ENCODE measurements at places on chromosomes 12 and 14.

DNA sequence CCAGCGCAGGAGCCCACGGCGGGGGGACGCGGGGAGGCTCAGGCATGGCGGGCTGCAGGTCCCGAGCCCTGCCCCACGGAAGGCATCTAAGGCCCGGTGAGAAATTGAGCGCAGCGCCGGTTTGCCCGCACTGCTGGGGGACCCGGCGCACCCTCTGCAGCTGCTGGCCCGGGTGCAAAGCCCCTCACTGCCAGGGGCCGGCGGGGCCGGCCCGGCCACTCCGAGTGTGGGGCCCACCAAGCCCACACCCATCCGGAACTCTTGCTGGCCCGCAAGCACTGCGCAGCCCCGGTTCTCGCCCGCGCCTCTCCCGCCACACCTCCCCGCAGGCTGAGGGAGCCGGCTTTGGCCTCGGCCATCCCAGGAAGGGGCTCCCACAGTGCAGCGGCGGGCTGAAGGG is 8.5 kb upstream of the TSPAN8 start:
- no peak for DNase-seq

- DNase-seq = no peak
Observed at GRCh38 chr14:77087631-77088030, 10.4 kb upstream of the CIPC start.

GRCh38 chr12:66944365-66944764 is 265.5 kb upstream of the GRIP1 start:
- DNase-seq = no peak

- no peak for DNase-seq
Observed at GRCh38 chr12:29004936-29005304, 144.2 kb upstream of the FAR2 start.

GRCh38 chr14:28830115-28830534 is 63.5 kb downstream of the FOXG1 start:
- DNase-seq = no peak

GRCh38 chr14:68395604-68396003 is 397.3 kb downstream of the ZFP36L1 start:
- no peak for DNase-seq

DNA sequence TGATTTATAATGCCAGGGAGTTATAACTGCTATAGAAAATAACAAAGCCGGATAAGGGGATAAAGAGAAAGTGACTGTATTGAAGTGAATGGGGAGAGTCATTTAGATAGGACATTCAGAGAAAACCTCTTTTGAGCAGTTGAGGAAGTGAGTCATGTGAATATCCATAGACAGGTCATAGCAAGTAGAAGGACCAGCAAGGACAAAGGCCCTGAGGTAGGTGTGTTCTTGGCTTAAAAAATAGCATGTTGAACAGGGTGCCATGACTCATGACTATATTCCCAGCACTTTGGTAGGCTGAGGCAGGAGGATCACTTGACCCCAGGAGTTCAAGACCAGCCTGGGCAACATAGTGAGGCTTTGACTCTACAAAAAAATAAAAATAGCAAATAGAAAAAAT is 51.5 kb upstream of the RAP1B start:
- DNase-seq = no peak

DNA sequence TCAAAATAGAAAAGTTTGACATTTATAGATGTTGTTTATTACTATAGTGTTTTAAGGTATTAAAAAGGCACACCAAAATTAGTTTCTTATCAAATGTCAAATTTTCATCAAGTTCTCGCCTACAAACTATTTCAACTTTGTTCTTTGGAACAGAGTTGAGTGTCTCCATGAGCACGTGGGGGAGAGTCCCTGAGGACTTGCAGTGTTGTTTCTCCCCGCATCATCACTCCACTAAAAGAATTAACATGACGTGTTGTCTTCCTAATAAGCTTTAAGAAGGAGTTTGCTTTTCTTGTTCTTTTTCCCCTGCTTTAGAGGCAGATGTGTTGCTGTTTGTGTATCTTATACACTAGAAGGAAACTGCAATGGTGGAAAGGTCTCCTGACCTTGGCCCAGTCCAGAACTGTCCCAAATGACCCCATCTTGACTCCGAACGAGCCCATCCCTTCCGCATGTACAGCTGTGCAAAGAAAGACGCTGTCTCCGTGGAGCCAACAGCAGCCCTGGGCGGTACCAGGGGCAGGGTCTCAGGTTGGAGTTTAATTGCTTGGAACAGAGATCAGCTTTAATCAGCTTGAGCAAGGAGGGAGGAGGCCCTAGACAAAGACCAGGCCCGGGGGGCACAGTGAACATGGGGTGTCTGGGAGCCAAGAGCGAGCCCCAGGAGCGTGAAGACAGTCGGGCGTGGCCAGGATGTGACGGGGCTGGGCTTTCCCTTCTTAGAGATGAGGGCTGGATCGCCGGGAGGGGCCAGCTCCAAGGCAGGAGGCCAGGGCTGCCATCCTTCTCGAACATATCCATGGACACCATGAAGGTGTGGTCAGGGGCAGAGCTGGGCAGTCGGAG is 215.4 kb upstream of the RTL1 start:
- no peak for DNase-seq

- no peak for DNase-seq
Observed at GRCh38 chr12:85352016-85352415, 72.0 kb downstream of the ALX1 start.

DNA sequence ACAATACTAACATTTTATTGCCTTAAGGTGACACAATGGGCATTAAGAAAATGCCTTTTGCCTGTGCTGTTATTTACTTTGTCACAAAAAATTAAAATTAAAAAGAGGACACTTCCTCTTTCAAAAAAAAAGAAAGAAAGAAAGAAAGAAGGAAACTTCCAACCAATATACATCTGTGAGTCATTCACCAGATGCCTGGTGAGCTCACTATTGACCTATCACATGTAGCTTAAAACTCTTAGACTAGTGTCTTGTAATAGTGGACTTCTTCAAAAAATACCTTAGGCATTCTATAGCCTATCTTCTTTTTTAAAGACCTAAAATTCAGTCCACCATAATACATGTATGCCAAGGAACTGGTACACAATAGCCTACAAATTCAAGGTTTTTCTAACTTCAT is 4.9 kb upstream of the SOX5 start:
- DNase-seq = no peak

DNA sequence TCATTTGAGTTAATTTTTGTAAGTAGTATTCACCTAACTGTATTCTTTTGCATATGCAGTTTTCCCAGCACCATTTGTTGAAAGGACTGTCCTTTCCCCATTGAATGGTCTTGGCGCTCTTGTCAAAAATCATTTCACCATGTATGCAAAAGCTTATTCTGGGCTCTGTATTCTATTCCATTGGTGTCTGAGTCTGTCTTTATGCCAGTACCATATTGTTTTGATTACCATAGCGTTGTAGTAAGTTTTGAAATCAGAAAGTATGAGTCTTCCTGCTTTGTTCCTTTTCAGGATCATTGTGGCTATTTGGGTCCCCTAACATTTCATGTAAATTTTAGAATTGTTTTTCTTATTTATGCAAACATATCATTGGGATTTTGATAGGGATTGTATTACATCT is 508.7 kb upstream of the RGS6 start:
- DNase-seq = no peak

DNA sequence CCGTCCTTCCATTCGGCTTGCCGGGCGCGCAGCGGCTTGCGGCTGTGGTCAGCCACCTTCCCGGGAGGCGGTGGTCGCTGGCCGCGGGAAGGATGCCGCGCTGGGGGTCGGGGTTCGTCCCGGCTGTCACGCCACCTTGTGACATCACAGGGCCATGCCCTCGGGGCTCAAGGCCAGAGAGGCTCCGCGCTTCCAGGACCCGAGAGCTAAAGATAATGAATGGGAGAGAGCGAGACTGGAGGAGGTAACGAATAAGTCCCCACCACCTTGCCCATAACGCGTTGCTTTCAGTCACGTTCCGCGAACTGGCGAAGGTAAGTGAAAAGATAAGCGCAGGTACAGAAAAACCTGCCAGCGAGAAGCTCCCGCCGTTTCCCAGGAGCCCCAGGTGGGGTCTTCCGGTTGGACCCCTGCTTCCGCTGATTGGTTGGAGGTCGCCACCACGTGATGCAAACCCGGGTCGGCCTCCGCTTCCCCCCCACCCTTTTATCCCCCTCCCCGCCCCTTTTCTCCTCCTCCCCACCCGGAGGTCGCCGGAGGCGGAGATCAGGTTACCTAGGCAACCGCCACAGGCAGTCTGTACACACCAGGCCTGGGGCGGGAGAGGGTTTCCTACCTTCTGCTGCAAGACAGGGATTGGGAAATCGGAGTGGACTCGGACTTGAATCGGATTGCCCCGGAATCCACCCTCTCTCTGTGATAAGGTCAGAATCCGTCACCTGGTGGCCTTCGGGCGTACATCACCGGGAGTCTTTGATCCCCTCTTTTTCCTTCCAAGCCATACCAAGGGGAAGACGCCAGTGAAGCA is at the start of gene LRRC9:
LRRC9 (plus strand) TSS at position 575 of the 808 bp plus-strand sequence.
- peak; percentile 58 for DNase-seq

GRCh38 chr12:96350982-96351381 is 49.3 kb downstream of the CDK17 start:
- DNase-seq = no peak

DNA sequence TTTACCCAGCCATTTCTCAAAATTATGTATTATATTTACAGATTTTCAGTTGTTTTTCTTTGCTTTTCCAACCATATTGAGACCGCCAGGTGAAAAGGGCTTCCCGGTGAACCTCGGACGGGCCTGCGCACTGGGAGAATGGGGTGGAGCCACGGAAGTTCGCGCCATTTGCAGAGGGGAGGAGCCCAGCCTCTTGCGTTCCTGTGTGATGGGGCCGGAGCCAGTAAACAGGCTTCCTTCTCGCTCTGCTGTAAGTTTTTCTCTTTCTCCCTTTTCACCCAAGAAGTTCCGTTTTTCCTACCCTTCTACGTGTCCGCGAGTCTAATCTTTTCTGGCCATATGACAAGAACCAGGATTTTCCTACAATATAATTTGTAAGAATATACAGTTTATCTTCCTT is 1108.8 kb upstream of the SEL1L start:
- no peak for DNase-seq

DNA sequence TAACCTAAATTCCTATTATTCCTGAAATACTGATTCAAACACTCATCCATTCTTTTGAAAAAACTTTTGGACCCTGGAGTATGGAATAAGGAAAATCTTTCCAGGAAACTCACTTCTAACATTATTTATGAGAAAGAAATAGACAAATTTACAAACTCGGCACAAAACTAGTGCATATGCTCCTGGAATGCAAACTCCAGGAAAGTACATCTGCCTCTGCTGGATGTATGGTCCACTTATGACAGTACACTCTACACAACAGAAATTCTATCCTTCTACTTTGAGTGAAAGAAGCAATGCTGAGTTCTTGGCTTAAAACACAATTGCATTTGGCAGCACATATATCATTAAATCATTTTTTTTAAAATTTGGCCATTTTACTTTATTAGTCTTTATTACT is 700.5 kb upstream of the STXBP6 start:
- DNase-seq = no peak

DNA sequence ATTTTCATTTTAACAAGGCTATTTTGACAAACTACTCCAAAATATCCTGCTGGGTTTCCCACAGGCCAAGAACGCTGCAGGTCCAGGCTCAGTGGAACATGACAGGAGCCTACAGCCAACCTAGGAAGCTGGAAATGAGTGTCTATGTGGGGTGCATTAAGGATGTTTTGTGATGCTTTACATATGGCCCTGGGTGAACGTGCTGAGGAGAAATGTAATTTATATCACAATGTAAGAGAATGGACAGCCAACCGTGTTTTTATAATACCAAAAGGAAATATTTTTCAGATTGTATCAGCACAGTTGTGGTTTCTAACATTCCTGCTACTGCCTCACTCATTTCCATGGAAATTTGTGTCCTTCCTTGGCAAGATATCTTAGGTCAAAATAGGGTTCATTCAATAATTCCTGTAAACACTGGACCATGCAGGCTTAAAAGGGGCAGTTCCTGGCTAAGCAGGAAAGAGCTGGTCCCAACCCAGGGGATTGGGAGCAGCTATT is 51.5 kb downstream of the ST8SIA1 start:
- no peak for DNase-seq

GRCh38 chr12:120741476-120742421 is 16.1 kb downstream of the ACADS start:
- DNase-seq = no peak

GRCh38 chr14:90398315-90398839 is 1.5 kb downstream of the CALM1 start:
- DNase-seq = peak; percentile 71

DNA sequence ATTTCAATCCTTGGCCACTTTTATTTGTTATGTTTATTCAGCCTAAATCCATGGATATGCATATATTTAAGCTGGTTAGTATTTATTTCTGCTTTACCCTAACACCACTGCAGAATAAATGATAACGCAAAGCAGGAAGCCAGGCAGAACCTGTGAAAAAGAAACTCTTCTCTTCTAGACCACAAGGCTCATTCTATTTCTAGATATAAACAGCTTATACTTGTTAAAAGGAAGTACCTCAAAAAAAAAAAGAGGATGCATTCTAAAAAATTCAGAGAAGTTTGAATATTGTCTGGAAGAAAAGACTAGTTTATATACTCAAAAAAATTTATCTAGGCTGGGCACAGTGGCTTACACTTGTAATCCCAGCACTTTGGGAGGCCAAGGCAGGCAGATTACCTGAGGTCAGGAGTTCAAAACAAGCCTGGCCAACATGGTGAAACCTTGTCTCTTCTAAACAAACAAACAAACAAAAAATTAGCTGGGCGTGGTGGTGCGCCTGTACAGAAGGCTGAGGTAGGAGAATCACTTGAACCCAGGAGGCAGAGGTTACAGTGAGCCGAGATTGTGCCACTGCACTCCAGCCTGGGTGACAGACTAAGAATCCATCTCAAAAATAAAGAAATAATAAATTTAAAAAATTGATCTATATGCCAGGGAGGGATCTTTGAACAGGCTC is 55.8 kb downstream of the GALNT4 start:
- no peak for DNase-seq

DNA sequence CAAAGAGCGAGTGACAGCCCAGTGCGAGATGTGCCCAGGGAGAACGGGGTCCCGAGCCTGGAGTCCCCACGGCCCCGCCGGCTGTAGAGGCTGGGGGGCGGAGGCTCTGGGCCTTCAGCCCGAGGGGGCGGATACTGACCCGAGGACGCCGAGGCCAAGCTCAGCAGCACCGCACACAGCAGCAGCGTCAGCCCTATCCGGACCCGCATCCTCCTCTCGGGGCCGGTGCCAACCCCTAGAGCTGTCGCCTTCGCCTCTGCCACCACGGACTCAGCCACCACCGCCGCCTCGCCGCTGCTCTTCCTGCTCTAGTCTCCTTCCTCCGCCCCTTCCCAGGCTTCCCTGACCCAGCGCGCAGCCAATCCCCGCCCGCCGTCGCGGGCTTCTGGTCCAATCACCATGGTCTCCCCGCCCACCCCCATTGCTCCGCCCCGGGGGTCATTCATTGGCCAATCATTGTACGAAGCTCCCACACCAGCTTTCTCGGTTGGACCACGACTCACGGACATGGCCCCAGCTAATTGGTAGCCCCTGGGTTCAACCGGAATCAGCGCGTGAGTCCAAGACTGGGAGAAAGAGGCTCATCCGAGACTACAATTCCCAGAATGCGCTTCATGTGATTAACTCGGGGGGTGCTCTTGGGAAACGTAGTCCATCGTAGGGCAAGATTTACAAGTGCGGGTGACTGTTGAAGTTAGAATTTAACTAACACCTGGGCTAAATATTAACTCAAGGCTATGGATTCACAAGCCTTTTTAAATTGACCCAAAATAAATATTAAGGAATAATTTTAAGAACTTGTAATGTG is at the start of gene SEL1L:
SEL1L (minus strand) TSS at position 318 of the 808 bp plus-strand sequence; CDS start at position 209, 109 bp downstream.
- DNase-seq = peak; percentile 100

Data from CD8-positive, alpha-beta T cell (primary cell).